Stomach (tissue), 19 donors: ENCODE measurements at places on chromosomes 6 and 20. TPM values are rescaled to one million over a fixed set of nuclear protein-coding genes. Genes with fewer than 3 reads are reported as not detected.

- no peak overlapping the region for H3K4me3 ChIP-seq
- H3K27ac ChIP-seq: no peak overlapping the region
- DNase-seq: no peak
- H3K4me1 ChIP-seq: no peaks in the 10 kb centered on the region
- H3K27me3 ChIP-seq: no peaks in the 10 kb centered on the region
Observed at GRCh38 chr20:59667131-59667530, 62.8 kb downstream of the PHACTR3 start.

DNA sequence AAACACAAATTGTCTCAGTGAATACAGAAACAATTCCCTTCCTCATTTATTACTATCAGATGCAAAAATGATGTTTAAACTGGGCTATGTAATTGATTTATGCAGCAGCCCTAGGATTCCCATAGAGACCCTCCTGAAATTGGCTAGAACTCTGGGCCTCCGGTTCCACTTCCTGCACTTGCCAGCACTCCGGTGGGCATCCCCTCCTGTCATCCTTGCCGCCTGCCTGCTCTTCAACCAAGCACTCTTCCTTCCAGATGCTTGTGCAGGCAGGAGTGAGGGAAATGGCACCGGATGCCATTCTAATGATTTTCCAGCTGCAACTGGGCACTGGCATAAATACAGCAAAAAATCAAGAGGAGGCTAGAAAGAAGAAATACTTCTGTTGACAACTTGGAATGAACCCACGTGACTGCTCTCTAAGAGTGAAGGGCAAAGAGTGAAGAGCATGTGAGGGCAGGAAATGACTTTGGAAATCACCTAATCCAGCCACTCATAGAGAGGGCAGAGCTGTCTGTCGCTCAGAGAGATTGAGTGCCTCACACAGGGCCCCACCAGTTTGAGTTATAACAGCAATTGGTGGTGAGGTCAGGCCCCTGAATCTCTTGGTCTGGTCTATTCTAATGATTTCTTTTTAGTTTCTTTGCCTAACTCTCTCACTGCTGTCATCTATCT lies 3.7 kb upstream of the NEDD9 start:
- H3K36me3 ChIP-seq: no peaks in the 10 kb centered on the region
- no peak overlapping the region for H3K27ac ChIP-seq
- DNase-seq: peak; percentile 76
- H3K4me1 ChIP-seq: peaks cover 6% of the 10 kb centered on the region
- H3K27me3 ChIP-seq: no peaks in the 10 kb centered on the region

GRCh38 chr6:126143761-126144251 lies 157.5 kb downstream of the TRMT11 start:
- no peaks in the 10 kb centered on the region for H3K36me3 ChIP-seq
- H3K4me1 ChIP-seq: no peaks in the 10 kb centered on the region
- H3K27me3 ChIP-seq: no peaks in the 10 kb centered on the region
- H3K27ac ChIP-seq: no peak overlapping the region

DNA sequence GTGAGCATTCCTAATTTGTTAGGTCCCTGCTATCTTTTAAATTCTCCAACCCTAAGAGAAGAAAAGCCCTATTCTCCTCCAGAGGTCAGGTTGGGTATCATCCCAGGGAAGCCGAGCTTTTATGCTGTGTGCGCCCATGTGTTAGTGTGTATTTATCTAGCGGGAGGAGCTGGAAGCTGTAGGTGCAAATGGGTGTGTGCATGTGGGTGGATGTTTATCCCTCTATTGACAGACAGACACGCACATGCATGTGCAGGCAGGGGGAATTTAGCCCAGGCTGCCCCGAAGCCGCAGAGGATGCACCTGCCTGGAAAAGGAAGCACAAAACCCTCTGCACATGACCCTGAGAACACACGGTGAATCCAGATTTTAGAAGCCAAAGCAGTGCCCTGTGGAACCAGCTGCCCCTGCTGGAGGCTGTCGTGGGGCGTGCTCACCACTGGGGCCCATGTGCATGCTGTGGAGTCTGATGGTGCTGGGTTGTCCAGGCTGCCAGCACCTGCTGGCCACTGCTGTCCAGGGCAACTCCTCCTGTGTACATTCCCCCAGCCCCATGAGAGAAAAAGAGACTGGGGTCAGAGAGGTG lies 397.5 kb downstream of the TAF4 start:
- DNase-seq: peak; percentile 20
- H3K27ac ChIP-seq: no peak overlapping the region
- H3K27me3 ChIP-seq: peaks cover 55% of the 10 kb centered on the region

The ENPP5 gene
- total RNA-seq: not detected

The L3MBTL3 gene
- not detected for total RNA-seq
